H9 (cell line): ENCODE measurements at places on chromosomes 2 and 18.

DNA sequence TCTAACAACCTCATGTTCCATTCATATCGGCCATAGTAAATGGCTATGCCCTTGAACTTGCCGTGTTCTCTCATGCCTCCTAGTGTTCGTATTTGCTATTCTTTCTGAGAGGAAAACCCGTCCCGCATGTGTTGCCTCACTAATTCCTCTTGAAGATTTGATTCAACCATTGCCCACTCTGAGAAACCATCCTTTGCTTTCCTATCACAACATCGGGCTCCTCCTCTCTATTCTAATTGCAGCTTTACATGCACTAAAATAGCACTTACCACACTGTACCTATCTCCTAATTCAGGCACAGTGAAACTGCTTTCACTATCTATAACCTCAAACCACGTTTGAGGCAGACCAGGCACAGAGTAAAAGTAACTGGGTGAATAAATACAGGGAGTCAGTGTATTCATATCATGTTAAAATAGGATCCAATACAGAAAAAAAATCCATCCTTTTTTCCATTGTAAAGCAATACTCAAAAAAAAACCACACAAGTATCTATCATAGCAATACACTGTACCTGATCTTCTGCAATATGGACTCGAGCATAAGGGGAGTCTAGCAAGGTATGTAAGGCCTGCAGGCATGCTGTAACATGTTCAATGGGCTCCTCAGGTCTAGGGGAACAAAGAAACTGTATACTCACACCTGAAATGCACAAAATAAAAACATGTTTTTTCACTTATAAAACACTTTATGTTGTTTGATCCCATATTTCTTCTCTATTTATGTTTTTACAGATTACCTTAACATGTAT is 39.0 kb upstream of the STRN start:
- no peaks in the 10 kb centered on the region for H3K36me3 ChIP-seq
- peak; percentile 49 for DNase-seq
- no peak overlapping the region for H3K4me3 ChIP-seq
- no peaks in the 10 kb centered on the region for H3K4me1 ChIP-seq
- no peaks in the 10 kb centered on the region for H3K27me3 ChIP-seq
- no peak overlapping the region for H3K27ac ChIP-seq

DNA sequence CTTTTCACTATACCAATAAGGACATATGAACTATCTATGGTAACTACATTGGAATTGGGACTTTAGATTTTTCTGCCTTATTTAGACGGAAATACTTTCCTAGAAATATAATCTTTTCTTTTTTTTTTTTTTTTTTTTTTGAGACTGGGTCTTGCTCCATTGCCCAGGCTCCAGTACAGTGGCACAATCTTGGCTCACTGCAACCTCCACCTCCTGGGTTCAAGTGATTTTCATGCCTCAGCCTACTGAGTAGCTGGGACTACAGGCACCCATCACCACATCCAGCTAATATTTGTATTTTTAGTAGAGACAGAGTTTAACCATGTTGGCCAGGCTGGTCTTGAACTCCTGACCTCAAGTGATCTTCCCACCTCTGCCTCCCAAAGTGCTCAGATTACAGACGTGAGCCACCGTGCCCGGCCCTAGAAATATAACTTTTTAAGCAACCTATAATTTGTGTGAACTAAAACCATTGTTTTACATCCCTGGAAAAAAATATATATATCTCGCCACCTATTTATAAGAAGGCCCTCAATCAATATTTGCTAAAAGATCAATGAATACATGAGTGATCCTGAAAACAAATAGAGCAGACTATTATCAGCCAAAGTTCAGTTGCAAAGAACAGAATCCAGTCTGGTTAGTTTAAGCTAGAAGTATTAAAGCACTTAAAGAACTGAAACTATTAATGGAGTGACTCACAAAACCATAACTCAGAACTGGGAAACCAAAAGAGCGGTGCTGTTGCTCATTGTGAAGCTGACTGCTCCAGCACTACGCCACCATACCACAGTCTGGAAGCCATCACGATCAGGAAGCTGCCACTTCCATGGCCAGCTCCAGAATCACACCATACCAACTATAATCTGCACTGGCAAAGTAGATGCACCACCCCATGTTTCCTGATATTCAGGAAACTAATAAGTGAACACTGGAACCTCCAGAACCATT is 8.4 kb upstream of the HNRNPLL start:
- no peaks in the 10 kb centered on the region; the same call in 1 of the 2 replicates for H3K4me1 ChIP-seq
- H3K36me3 ChIP-seq, result no peaks in the 10 kb centered on the region
- no peak overlapping the region for H3K27ac ChIP-seq
- H3K27me3 ChIP-seq, result no peaks in the 10 kb centered on the region
- H3K4me3 ChIP-seq, result no peak overlapping the region

GRCh38 chr2:67277450-67277849 is 119.7 kb upstream of the ETAA1 start:
- no peak overlapping the region for H3K27ac ChIP-seq
- DNase-seq, result peak; percentile 52
- 0 out of 2 replicates have a peak, but pooled peaks cover 2% of the 10 kb centered on the region for H3K4me1 ChIP-seq

DNA sequence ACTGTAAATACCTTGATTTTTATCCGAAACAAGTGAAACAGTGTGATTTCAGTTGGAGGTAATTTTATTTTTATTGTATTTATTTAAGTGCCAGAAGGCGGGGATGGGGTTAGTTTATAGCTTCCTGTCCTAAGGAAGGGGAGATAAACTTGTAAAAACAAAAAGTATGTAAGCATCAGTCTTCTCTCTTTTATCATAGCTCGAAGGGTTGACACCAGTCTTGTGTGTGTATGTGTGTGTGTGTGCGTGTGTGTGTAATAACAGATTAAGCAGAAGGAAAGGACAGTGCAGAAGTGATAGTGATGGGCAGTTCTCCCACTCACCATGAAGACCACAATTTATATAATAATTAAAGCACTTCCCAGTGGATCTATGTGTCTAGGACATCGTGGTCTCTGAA is 793.3 kb downstream of the PLCL1 start:
- DNase-seq, result no peak
- H3K27me3 ChIP-seq, result no peaks in the 10 kb centered on the region
- no peak overlapping the region for H3K4me3 ChIP-seq
- H3K27ac ChIP-seq, result no peak overlapping the region

DNA sequence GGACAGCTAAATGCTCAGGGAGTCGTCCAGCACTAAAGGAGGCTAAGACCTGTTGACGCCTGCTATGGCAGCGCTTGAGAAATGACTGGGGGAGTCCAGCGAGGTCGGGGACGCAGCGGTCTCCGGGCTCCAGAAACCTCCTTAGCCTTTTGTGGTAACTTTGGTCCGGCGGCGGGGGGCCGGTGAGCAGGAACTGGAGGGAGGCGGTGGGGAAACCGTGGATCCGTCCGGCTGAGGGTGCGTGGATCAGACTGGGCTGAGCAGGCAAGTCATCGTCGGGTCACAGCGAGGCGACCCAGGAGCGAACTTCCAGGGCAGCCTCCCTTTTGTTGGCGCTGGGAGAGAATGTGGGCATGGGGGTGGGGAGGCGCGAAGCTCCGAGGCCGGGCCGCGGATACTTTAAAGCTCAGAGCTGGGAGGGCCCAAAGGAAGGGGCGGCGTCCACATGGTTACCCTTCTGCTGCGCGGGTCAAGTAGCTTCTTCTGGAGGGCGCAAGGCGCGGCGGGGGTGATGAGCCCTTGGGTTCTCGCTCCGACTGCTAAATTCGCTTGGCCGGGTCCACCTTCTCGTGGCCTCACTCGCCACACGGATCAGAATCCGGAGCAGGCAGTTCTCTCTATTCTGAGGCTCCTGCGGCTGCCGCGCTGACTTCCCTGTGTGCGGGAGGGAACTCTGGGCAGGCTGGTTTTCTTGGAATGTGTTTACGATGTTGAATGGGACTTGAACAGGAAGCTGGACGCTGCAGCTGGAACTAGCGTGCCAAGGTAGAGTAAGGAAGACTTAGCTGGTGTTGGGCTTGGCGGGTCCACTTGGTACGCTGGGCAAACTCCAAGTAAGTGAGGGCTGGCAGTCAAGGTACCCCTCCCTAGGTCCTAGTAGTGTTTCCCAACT is 920 bp downstream of the GULP1 start:
- H3K27me3 ChIP-seq, result no peaks in the 10 kb centered on the region
- H3K36me3 ChIP-seq, result peaks cover 13% of the 10 kb centered on the region; the same call in 1 of the 2 replicates
- H3K27ac ChIP-seq, result peak overlapping the region; percentile 66

GRCh38 chr2:234829074-234829455 is 122.8 kb upstream of the SH3BP4 start:
- DNase-seq, result no peak
- H3K27me3 ChIP-seq, result no peaks in the 10 kb centered on the region
- H3K4me3 ChIP-seq, result no peak overlapping the region
- H3K36me3 ChIP-seq, result no peaks in the 10 kb centered on the region
- H3K27ac ChIP-seq, result no peak overlapping the region

DNA sequence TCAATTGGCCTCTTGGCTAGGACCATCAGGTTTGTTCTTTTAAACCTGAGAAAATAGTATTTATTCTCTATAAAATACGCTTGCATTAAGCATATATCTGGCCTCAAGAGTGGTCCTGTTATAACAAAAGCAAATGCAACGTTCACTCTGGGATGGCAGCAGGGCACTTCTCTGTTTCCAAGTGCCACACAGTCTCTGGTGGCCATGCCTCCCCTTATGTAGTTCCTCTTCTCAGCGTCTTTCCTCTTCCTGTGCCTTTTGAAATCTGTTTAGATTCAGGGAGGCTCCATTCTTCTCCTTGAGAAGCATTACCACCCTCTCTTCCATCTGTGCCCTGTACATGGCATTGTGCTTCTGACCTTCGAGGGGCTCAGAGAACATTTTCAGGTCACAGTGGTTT is 51.9 kb downstream of the TSHZ1 start:
- no peak overlapping the region for H3K4me3 ChIP-seq
- H3K27ac ChIP-seq, result no peak overlapping the region
- no peaks in the 10 kb centered on the region for H3K36me3 ChIP-seq
- no peak for DNase-seq
- no peaks in the 10 kb centered on the region for H3K4me1 ChIP-seq

- H3K4me1 ChIP-seq, result no peaks in the 10 kb centered on the region
- no peak for DNase-seq
- H3K27ac ChIP-seq, result no peak overlapping the region
- no peaks in the 10 kb centered on the region for H3K27me3 ChIP-seq
These were observed 32.9 kb downstream of the CD28 start for GRCh38 chr2:203739351-203739750.

- no peaks in the 10 kb centered on the region for H3K36me3 ChIP-seq
- no peak for DNase-seq
- H3K27ac ChIP-seq, result no peak overlapping the region
- H3K4me1 ChIP-seq, result no peaks in the 10 kb centered on the region
These were observed 124.2 kb upstream of the CCDC68 start for GRCh38 chr18:55083461-55083860.

GRCh38 chr2:191501561-191502168 is 176.3 kb upstream of the NABP1 start:
- no peaks in the 10 kb centered on the region for H3K27me3 ChIP-seq
- H3K4me3 ChIP-seq, result no peak overlapping the region
- peaks cover 11% of the 10 kb centered on the region for H3K36me3 ChIP-seq
- DNase-seq, result no peak
- H3K4me1 ChIP-seq, result peaks cover 4% of the 10 kb centered on the region; the same call in 1 of the 2 replicates

- H3K27ac ChIP-seq, result no peak overlapping the region
- no peaks in the 10 kb centered on the region for H3K4me1 ChIP-seq
- no peak for DNase-seq
- no peaks in the 10 kb centered on the region for H3K36me3 ChIP-seq
These were observed 99.3 kb downstream of the COPS8 start for GRCh38 chr2:237184919-237185552.

GRCh38 chr18:3110034-3110752 is 97.2 kb upstream of the LPIN2 start:
- H3K36me3 ChIP-seq, result no peaks in the 10 kb centered on the region
- no peak overlapping the region for H3K27ac ChIP-seq
- no peaks in the 10 kb centered on the region for H3K4me1 ChIP-seq
- peaks cover 13% of the 10 kb centered on the region for H3K27me3 ChIP-seq
- no peak for DNase-seq
